CD4-positive, alpha-beta T cell treated with Interleukin-21 for 1 hour (primary cell): ENCODE measurements at places on chromosomes 6 and 20.

DNA sequence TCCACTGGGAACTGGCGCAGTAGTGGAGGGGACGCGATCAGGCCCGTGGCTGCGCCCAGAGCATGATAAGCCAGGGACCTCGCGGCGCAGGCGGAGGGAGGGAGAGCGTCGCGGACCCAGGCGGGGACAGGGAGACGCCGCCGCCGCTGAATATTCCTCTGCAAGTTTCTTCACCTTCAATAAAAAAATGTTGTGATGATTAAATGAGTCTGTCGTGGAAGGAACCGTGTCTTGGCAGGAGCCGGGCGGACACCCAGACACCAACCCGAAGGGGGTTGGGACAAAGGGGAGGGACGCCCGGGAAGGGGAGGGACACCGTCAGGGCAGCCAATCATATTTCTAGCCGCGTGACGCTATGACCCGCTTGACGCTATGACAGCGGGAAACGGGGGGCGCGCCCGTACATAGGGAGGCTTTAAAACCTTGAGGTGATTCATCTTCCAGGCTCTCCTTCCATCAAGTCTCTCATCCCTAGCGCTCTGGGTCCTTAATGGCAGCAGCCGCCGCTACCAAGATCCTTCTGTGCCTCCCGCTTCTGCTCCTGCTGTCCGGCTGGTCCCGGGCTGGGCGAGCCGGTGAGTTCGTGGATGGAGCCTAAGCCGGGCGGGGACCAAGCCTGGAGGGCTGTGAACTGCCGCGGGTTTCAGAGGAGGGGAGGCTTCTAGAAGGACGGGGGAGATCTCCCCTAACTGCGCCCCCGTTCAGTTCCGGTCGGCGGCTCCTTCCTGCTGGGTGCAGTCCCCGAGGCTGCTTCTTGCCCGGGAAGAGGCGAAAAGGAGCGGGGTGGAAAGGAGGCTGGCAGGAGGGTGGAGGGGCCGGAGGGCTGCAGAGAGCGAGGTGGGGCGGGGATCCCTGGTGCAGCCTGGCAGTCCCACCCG lies at the start of gene ULBP2:
TSS of gene ULBP2 (plus strand) at position 432 of the 878 bp plus-strand sequence. CDS start at position 491, 59 bp downstream.
- peak; percentile 96 for DNase-seq

DNA sequence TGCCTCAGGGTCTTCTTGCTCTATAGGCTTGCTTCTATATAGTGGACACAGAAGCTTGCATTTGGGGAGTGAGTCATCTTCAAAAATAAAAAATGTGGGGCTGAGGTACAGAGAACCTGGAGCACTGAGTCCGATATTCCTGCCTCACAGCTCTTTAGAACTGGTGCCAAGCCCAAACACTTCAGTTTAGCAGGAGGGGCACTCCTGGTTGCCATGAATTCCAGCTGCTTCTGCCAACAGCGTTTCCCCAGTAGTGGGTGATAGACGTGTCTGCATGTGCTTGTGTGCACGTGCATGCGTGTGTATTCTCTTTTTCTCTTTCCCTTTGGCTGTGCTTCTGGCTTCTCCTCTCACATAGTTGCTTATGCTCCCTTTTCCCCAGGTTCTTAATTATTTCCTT lies 11.9 kb downstream of the DNPH1 start:
- no peak for DNase-seq

DNA sequence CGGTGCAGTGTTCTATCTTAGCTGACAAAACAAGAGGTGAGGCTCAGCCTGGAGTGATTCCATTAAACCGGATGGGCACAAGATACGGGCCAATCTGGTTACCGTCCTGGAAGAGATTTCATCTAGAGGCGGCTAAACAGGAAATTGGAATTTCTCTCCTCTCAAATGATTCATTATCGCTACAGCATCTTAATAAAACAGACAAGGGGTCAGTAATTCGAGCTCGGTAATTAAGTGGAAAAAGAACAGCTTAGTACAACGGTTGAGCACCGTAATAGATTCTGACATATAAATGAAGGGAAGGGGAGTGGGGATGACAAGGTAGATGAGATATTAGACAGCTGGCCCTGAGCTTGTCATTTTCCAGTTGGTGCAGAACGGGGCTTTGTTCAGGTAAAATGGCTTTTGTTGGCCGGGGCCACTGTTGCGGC lies 137.2 kb downstream of the EDN3 start:
- no peak for DNase-seq

- no peak for DNase-seq
Observed at GRCh38 chr6:28167926-28168325, 26.2 kb downstream of the ZKSCAN8 start.

- DNase-seq: no peak
Observed at GRCh38 chr6:113530769-113531168, 326.4 kb upstream of the MARCKS start.

GRCh38 chr20:4524792-4525191 lies 196.9 kb upstream of the PRND start:
- DNase-seq: no peak
